ENCODE measurements at places on chromosomes 7 and 10.

GRCh38 chr7:99944497-99945070, 15.2 kb upstream of the GJC3 start:
- DNase-seq = no peak

- DNase-seq = no peak
These were observed 28.0 kb downstream of the SIRT1 start for GRCh38 chr10:67912331-67912946.

GRCh38 chr10:120186506-120186905, 270.5 kb upstream of the PLPP4 start:
- no peak for DNase-seq

- no peak for DNase-seq
These were observed 14.1 kb upstream of the ZC3HAV1L start for GRCh38 chr7:139049936-139050335.

Data from skeletal muscle cell (primary cell).